ENCODE measurements at places on chromosomes 16 and 17.

DNA sequence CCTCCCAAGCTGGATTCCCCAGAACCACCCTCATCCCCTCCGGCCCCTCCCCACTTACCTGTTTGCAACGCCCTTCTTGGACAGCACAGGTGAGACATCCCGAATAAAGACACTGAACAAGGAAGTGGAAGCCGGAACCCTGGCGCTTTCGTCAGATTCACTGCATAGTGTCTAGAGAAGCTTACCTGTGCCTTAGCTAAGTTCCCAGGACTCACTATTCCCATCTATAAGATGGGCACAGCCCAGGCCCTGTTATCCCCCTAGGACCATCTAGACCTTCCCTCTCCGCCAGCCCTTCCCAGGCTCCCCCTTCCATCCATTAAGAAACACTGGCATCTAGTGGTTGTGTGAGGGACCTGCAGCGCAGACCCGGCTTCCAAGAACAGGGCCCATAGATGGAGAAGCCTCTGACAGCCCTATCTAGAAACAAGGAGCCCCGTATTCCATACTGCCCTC lies 26.9 kb upstream of the RPL38 start:
- peak; percentile 32 for DNase-seq

DNA sequence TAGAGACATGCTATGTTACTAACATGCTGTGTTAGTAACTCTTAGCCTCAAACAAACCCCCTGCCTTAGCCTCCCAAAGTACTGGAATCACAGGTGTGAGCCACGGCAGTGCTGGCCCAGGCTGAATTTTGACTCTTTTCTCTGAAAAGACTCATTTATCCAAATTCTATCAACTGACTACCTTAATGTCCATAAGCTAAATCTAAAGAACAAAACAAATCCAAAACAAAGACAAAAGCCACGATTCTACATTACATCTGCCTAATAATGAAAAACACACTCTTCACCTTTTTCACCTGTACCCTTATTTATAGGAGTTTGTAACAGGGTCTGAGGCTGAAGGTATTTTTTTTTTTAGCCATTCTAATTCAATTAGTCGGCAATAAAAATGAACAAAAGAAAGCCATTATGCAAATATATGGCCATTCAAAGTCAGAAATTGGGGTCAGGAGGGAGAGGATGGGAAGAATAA lies 432.5 kb downstream of the RBFOX1 start:
- no peak for DNase-seq

GRCh38 chr16:23953476-23953875 lies 117.7 kb downstream of the PRKCB start:
- no peak for DNase-seq

- no peak for DNase-seq
Observed at GRCh38 chr17:14205380-14205779, 31.3 kb downstream of the CDRT15 start.

All from hematopoietic multipotent progenitor cell treated with erythropoietin and hydrocortisone succinate and interleukin-3 and kit ligand, for 15 days (in vitro differentiated cells).